ENCODE measurements at places on chromosomes 3 and 15.

DNA sequence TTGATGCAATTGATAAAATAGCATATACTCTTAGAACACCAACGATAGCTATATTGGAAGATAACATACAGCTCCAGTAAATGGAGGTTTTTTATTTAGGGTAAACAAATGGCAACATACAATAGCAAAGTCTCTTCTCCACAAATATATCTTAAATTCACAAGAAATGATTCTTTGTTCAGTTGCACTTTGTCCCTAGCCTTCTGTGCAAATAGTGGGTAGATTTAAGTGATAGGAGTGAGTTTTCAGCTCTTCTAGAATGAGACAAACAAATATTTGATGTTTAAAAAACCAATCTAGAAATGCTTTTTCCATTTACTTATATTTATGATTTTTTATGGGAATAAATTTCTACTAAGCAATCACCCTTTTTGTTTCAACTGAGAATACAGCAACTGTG lies 253.8 kb downstream of the NEK10 start:
- DNase-seq = no peak

DNA sequence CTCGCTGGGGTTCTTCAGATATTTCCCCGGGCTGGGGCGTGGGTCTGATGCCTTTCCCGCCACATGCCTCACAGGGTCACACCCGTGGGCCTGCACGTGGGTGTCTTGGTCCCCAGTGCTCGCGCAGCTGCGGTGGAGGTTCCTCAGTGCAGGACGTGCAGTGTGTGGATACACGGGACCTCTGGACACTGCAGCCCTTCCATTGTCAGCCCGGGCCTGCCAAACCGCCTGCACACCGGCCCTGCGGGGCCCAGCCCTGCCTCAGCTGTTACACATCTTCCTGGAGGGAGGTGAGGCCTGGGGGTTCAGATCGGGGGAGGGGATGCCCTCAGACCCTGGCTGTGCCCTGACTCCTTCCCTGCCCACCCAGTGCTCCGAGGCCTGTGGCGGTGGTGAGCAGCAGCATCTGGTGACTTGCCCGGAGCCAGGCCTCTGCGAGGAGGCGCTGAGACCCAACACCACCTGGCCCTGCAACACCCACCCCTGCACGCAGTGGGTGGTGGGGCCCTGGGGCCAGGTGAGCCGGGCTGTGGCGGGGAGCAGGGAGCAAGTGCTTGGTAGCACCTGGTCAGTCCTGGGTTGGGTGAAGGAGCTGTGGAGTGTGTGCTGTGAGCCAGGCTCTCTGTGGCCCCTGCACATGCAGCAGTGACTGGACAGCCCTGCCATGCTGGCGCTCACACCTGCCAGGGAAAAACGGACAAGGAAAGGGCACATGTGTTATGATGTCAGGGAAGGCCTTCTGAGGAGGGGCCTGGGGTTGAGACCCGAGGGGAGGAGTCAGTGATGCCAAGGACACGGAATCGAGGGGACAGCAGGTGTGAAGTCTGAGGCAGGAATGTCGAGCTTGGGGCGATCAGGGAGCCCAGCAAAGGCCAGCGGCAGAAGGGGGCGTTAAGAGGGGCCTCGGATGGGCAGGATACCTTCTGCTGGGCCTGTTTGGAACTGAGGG lies 88.9 kb downstream of the TBC1D2B start:
- no peak for DNase-seq

DNA sequence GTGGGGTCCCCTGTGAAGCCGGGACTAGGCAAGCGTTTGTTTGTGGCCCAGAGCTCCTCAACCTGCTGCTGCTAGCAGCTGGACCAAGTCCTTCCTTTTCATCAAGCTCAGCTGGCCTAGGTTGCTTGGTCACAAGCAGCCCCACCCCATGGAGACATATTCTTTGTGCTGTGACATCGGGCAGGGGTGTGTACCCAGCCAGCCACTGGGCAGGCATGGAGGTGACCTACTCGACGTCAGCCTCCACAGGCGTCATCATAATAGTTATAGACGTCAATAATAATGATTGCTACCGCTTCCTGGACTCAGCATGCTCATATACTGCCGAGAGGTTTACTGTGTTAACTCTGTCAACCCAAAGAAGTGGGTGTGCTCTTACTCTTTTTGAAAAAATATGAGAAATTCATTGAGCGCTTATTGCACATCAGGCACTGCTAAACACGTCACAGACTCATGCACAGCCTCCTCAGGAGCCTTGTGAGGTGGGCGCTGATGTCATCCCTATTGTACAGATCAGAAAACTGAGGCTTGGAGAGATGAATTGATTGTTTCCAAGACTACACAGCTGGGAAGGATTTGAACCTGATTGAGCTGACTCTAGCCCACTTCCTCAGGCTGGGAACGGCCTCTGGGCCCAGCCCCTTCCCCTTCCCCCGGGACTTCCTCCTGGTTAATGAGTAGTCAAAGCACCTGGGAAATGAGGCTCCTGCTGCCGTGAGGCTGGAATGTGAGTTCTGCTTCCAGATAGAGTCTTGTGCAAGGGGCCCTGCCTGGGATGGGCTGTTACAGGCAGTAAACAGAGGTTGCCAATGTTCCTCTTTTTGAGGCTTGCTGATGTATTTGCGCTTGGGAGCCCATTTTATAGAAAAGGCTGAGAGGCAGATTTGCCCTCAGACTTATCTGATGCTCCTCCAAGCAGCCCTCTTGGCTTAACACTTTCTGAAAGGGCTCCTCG lies 16.2 kb downstream of the SLC6A6 start:
- DNase-seq = no peak

DNA sequence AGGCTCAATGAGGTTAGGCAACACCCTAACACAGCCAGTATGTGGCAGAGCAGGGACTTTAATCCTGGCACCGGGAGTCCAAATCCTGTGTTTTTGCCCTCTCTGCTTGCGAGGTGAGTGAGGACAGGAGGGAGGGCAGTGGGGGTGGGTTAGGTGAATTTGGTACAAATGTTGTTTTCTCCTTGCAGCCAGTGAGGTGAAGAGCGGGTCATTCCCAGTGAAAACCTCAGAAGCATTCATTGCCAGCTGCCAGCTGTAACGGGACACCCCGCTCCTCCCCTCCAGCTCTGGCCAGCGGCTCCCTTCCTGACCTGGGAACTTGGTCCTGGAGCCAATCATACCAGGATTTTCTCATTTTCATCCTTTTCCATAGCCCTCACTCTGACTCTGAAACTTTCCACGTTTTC lies 45.7 kb upstream of the RAB6B start:
- DNase-seq = no peak

DNA sequence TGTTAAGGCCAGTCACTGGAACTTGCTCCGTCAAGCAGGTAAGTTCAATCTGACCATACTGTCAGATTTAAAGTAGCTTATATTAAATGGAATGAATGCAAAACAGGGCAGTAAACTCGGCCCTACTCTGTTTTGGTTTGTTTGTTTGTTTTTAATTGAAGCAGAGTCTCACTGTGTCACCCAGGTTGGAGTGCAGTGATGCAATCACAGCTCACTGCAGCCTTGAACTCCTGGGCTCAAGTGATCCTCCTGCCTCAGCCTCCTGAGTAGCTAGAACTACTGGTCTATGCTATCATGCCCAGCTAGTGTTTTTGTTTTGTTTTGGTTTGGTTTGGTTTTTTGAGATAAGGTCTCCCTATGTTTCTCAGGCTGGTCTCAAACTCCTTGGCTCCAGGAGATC lies 305.0 kb downstream of the FEZF2 start:
- DNase-seq = no peak

GRCh38 chr15:73355612-73356265 lies 13.0 kb downstream of the HCN4 start:
- no peak for DNase-seq

- DNase-seq = no peak
Measured at GRCh38 chr15:95558131-95558530, 772.4 kb upstream of the NR2F2 start.

- no peak for DNase-seq
Measured at GRCh38 chr3:38345879-38346586, 552 bp upstream of the XYLB start.

- no peak for DNase-seq
Measured at GRCh38 chr3:47086071-47086470, 77.8 kb downstream of the SETD2 start.

DNA sequence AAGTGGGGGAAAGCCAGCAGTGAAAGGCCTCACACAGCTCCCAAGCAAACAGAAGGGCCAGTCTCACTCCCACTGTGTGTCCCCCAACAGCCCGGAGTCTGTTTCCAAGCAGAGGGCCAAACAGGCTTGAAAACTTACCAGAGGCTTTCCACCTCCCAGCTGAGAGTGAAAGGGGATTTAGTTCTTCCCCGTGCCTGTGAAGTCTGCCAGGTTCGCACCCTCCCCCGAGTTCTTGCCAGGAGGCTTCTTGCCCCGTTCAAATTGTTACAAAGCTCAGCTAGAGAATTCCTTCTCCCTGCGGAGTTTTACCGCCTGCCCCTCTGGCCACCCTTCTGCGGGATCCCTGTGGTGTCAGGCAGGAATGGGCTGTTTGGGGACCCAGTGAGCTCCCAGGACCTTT lies 68.0 kb upstream of the WNT7A start:
- no peak for DNase-seq

GRCh38 chr3:62011666-62012065 lies 361.7 kb downstream of the FEZF2 start:
- no peak for DNase-seq

- no peak for DNase-seq
Measured at GRCh38 chr3:24336101-24336500, 158.5 kb downstream of the THRB start.

DNA sequence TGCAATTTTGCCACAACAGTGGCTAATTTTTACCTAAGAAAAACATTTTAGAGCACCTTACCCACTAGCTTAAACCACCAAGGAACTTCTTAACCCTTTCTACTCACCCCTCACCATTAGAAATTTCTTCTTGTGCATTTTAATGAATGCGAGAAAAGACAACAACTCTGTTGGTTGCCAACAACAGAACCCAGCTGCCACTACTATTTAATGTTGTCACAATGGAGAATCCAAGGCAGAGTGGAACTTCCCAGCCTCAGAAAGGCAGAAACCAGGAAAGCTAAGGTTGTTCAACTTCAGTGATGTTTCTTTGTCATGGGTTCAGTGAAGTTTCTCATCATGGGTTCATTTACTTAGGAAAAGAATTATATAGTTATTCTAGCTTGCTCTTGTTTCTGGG lies 325.2 kb upstream of the ARL6 start:
- DNase-seq = no peak

GRCh38 chr15:68328964-68329363 lies 51.4 kb downstream of the FEM1B start:
- DNase-seq = no peak

DNA sequence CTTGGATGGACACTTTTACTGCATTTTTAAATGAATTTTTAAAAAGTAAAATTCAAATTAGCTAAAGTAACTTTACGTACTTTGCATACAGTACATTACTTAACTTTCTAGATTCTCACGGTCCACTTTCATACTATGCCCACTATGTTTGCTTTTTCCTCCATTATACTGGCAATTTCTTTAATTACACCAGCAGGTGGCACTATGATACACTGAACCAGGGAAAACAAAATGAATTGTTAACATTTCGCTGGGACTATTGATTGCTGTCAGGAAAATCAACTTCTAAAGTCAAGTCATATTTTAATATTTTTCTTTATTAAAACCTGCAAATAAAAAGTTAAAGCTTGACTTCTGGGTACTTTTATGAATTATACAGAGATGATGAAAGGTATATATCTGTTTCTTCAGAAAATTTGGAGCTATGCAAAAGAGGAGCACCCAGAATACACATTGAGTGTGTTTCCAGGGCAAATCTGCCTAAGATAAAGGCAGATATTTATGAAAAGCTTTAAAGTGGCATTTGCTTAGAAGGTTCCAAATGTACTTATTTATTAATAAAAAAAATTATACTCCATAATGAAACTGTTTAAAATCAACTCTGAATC lies 21.8 kb upstream of the POU1F1 start:
- no peak for DNase-seq

GRCh38 chr3:64900156-64900555 lies 212.4 kb upstream of the ADAMTS9 start:
- DNase-seq = no peak

DNA sequence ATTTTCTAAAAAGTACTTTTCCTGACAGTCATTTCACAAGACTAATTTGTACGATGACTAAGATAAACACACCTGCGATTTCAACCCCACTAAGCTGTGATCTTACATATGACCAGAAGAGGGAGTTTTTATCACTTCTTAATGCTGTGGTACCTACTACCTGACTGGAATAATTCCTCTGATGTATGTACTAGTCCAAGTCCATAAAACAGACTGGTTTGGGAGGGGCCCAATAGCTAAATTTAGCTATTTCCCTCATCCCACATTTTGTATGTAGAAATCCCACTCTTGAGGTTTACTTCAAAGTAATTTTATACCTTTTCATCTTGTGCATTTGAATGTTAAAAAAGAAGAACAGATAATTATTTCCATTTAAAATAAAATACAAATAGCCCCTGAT lies 49.7 kb upstream of the SCAANT1 start:
- no peak for DNase-seq

GRCh38 chr3:108099244-108099643 lies 8.4 kb upstream of the CD47 start:
- DNase-seq = peak; percentile 5

- no peak for DNase-seq
Measured at GRCh38 chr3:81426826-81427577, 334.4 kb downstream of the GBE1 start.

GRCh38 chr3:172315401-172316091 lies 132.7 kb downstream of the GHSR start:
- DNase-seq = no peak

- no peak for DNase-seq
Measured at GRCh38 chr3:191085091-191085490, 114.0 kb upstream of the OSTN start.

- no peak for DNase-seq
Measured at GRCh38 chr3:13277860-13278531, 142.1 kb downstream of the NUP210 start.

DNA sequence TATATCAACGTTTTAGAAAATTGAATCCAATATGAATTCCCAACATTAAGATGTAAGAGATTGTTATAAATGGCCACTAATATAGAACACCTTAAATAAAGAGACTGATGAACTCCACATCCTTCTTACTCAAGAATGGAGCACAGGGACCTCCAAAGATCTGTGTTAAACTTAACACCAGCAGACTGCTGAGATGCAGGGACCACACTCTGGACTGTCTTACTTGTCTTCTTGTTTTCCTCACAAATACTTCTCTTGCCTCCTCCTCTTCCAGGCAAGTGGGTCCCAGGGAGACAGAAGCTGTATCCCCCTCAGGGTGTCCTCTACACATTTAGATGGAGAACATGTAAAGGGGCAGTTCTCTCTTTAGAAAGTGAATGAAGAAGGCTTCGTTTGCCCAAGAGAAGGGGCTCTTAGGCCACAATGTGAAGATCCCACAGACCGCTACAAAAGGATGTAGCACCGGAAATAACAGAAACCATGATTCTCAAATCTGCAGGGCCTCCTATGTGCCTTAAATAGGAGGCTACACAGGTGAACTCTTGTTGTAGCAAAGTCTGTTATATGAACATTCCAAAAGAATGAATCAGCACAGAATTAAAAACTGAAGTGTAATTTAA lies 52.2 kb downstream of the SATB1 start:
- no peak for DNase-seq

- no peak for DNase-seq
Measured at GRCh38 chr15:98826658-98827057, 178.3 kb downstream of the IGF1R start.

- no peak for DNase-seq
Measured at GRCh38 chr15:52234596-52235541, 43.7 kb upstream of the GNB5 start.

- DNase-seq = no peak
Measured at GRCh38 chr3:94291686-94292085, 228.8 kb downstream of the NSUN3 start.

GRCh38 chr3:72999951-73000350 lies 3.3 kb downstream of the PPP4R2 start:
- no peak for DNase-seq

GRCh38 chr3:9497821-9498565 lies 55.6 kb downstream of the LHFPL4 start:
- no peak for DNase-seq

Data from thyroid gland (tissue), 4 donors.